Activated T-cell treated with anti-CD3 and anti-CD28 coated beads for 4 hours (primary cell): ENCODE measurements at places on chromosomes 2 and 18.

DNA sequence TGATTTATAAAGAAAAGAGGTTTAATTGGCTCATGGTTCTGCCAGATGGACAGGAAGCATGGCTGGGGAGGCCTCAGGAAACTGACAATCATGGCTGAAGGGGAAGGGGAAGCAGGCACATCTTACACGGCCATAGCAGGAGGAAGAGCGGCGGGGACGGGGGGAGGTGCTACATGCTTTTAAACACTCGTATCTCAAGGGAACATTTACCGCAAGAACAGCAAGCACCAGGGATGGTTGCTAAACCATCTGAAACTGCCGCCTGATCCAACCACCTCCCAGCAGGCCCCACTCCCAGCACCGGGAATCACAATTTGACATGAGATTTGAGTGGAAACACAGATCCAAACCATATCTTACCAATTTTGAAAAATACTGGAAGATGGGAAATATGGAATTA is 362.8 kb downstream of the FBXO15 start:
- DNase-seq: no peak

DNA sequence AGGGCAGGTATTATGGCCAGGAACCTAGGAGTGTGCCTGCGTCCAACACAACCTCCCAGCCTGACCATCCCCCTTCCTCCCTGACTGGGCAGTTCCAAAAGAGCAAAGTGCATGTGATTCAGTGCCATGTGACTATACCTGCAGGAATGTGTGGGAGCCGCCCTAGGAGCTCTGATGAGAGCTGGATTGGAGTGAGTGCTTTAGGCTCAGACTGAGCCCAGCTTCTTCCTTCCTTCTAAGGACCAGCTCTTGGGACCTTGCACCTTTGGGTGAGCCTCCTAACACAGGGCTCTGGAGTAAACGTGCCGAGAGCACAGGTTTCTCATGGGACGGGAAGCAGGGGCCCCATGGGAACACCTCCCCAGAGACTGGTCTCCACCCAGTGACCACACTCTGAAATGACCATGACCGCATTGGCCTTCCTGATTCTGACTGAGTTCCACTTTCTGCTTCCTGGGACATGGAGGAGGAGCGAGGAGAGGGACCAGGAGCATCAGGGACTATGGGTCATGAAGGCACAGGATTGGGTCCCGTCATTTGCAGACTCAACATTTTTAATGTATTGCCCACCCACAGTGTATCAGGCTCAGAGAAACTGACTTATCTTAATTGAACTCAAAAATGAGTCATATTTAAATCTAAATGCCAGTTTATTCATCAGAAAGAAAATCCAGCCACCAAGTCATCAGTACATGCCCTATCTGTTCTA is 87.8 kb upstream of the BCL2L11 start:
- DNase-seq: no peak

DNA sequence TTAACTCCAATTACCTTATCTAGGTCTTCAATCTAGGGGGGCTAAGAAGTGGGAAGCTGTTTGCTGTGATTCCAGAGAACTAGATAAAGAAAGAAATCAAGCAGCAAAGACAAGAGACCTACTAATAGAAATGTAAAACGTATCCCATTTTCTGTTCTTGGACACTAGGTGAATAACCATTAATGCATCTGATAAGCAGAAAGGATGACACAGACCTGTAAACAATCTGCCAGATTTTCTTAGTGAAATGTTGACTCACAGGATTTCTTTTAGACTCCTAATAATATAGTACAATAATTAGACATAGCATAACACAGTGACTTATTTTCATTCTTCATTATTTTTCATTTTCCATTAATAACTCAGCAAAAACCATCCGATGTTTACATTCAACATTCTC is 1.3 kb downstream of the WDR35 start:
- DNase-seq: no peak

- DNase-seq: no peak
Measured at GRCh38 chr2:169741-170140, 94.1 kb downstream of the SH3YL1 start.

DNA sequence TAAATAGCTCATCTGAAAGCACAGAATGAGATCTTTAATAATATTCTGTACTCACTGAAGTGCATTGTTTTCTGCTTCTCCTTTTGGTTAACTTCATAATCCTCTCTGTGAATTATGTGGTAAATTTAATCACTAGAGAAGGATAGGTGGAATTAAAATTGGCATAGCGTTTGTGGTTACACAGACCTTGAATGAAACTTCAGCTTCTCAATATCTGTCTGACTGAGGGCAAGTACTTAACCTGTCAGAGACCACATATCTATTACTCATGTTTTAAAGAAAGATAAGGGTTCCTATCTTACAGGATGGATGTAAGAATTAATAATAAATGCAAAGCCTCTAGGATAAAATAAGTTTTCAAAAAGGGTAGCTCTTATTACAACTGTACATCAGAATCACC is 861.8 kb downstream of the TRIB2 start:
- DNase-seq: no peak

- DNase-seq: no peak
Measured at GRCh38 chr2:83055376-83056010, 1403.6 kb downstream of the SUCLG1 start.

- no peak for DNase-seq
Measured at GRCh38 chr2:230935130-230935430, 10.0 kb upstream of the GPR55 start.

- no peak for DNase-seq
Measured at GRCh38 chr2:43043553-43043870, 182.9 kb downstream of the ZFP36L2 start.

DNA sequence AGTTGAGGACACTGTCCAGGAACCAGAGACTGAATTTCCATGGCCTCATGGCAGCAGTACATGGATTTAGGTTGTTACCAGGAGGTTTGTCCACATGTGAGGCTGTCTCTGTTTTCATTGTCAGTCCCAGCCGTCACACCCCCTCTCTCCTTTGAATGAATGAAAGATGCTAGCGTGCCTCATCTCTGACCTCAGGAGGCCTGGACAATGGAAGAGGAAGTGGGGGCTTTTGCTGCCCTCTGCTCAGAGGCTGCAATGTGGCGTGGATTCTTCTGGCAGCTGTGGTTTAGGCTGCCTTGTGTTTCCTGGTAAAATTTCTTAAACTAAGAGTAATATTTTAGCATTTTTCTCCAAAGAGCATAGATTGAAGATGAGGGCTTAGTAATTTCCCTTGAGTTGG is 47.5 kb downstream of the RAB31 start:
- DNase-seq: no peak

GRCh38 chr2:164388511-164388910 is 232.8 kb downstream of the GRB14 start:
- DNase-seq: no peak

GRCh38 chr18:14974088-14974487 is 226.1 kb downstream of the ANKRD30B start:
- DNase-seq: no peak

GRCh38 chr18:80196528-80197320 is 50.6 kb downstream of the PARD6G start:
- DNase-seq: no peak

DNA sequence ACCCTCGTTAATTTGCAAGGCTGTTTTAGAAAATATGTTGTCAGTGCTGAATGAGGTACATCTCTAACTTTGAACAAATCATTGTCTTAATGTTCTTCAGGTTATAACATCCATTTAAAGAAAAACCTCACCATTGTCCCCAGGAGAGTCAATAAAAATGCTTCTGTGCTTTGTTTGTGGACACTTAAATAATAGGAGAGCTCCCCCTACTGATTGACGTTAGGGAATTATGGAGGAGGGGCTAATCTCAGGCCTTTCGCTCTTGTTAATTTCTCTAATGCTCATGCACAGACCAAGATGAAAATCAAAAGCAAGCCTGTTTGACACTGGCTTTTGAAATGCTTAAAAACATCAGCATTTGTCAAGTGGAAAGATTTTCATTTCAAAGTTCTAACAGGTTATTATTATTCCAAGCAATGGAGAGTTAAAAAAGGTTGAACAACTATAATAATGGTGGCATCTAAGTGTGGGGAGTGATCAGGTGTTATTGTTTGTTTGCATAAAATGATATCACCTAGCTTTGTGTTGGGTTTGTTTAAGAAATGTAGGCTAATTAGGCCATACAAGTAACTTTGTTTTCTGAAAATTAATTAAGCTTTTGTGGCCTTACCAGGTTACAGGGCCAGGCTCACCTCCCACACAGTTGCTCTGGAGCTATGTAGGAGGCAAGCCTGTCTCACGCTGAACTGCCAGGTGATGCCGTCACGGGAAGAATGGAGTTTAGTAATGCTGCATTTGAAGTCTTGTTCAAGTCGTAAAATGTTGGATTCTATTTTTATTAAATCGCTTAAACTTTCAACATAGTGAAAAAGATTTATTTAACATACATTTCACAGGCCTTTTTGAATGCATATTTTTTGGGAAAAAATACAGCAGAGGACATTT is 51.7 kb upstream of the SMIM21 start:
- no peak for DNase-seq

DNA sequence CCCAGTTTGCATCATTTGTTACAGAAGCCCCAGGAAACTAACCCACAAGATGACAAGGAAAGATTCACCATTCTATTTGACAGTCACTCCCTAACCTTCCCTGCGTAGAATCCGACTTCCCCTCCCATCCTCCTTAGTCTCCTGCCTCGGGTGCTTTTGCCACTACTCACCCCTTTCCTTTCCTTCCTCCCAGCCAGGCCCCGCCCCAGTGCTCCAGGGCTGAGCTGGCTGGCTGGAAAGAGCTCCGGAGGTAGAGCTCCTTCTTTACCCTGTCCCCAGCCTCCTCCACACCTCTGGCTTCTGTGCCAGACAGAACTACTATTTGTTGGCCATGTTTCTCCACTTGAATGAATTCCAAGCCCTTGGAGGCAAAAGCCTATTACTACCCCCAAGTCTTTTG is 317.6 kb upstream of the NCKAP5 start:
- DNase-seq: no peak

DNA sequence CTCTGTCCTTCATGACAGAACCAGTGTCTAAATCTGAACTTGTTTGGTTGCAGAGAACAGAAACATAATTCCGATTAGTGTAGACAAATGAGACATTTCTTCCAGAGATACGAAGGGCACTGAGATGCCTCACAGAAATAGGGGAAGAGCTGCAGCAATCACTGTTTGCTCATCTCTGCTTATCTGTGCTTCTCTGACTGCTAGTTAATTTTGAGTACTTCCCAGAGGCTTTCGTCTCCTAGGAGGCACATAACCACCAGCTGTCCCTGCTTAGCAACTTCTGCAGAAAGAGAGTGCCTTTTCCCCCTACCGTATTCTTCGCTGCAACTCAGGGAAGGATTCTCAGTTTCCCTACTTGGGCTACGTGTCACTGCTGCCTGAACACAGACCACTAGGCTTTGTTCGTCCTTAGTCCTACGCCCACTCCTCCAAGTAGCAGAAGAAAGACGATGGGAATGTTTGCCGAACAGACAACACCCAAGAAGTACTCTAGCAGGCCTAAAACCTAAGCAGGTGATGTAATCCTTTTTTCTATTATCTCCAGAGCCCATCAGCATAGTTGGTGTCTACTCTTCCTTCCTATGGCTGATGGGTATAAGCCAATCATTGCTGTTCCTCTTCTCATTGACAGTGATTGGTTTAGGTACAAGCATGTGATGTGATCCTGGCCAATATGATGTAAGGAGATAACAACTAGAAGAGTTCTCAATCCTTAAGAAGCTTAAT is 63.6 kb downstream of the TNP1 start:
- DNase-seq: no peak

- no peak for DNase-seq
Measured at GRCh38 chr2:44247924-44248323, 27.4 kb upstream of the SLC3A1 start.

- DNase-seq: no peak
Measured at GRCh38 chr2:58569475-58570185, 328.5 kb upstream of the FANCL start.

DNA sequence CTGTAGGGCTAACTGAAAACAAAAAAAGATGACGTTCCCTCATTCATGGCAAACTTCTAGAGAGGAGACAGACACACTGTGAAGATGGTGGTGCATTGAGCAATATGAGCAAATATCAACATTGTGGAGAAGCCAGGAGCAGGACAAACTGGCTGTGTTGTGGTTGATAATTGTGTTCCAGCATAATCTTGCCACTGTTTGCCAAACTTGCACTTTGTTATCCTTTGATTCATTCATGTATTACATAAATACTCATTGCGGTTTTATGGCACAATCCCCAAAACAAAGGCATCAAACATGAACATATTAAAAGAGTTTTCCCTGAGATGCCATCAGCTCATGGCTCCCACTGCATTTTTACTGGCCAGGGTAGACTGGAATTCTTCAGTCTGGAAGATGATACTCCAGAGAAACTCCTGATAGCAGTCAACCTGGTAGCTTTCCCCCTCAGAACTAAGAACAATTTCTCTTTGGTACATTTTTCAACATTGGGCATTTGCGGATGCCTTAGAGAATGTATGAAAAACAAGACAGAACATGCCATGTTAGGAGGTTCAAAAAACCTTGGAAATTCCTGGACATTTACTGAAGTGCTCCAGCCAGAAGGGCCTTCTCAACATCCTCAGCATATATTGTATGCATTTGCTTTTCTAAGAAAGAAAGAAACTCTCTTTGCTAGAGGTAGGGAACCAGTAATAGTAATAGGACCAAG is 487.4 kb upstream of the CELF4 start:
- DNase-seq: no peak

GRCh38 chr2:143526498-143526897 is 397.3 kb downstream of the ARHGAP15 start:
- no peak for DNase-seq

GRCh38 chr18:47286776-47287410 is 35.4 kb upstream of the SKOR2 start:
- no peak for DNase-seq

- no peak for DNase-seq
Measured at GRCh38 chr2:218332920-218333645, 23.6 kb upstream of the CATIP start.

DNA sequence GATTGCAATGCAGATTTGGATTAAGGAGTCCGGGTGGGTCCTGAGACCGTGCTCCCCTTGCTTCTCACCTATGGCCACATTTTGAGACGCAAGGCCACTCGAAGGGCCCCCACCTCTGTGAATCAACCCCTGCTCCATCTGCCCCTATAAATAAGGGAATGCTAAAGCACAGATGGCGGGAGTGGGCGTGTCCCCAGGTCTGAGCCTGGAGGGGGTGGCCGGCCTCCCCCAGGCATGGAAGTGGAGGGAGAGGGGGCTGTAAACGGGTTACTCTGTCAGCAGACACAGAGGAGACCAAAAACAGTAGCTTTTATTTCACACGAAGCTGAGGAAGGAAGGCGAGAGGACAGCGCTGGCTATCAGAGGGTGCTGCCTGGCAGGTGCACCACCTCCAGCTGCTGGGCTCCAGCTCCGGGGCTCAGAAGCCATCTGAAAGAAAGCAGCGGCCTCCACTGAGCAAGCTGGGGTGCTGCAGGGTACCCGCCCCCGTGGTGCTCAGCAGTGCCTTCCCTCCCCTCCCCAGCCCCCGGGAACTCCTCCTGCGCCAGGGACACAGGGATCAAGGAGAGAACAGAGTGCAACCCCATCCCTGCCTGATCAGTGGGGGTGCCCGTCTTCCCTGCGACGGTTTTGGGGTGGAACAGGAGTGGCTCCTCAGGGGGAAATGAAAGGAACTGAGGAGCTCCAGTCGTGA is 56.7 kb upstream of the RAB6C start:
- no peak for DNase-seq

GRCh38 chr18:32888306-32888705 is 115.5 kb upstream of the KLHL14 start:
- DNase-seq: no peak

- DNase-seq: no peak
Measured at GRCh38 chr2:23547725-23548124, 162.7 kb downstream of the KLHL29 start.

- no peak for DNase-seq
Measured at GRCh38 chr2:150147889-150148683, 339.4 kb downstream of the RND3 start.

GRCh38 chr2:168089200-168089599 is 158.2 kb downstream of the STK39 start:
- DNase-seq: no peak
